ENCODE measurements at places on chromosomes 3 and 15. TPM values are rescaled to one million over a fixed set of nuclear protein-coding genes. Genes with fewer than 3 reads are reported as not detected.

DNA sequence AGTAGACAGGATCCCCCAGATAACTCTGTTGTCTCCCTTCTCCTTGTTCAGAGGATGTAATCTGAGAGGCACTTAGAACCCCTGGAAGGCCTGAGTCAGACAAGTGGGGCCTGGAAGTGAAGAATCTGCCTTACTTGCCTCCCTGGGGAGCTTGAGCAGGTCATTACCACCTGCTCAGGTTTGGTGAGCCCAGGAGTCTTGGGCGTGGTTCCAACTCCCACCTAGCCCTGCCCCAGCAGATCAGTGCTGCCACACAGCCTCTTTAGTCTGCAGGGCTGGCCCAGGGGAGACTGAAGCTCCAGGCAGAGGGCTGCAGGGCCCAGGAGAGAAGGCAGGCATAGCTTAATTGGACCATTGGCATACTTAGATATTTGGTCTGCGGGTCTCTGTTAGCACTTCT lies 230.0 kb downstream of the ERC2 start:
- DNase-seq: no peak

GRCh38 chr3:131491775-131492174 lies 11.0 kb downstream of the MRPL3 start:
- DNase-seq: no peak

Gene IL17RB
- total RNA-seq: 37.5 TPM

Gene RBMS3
- 77.6 TPM for total RNA-seq

Gene C3orf20
- total RNA-seq: not detected
